Stimulated activated naive B cell treated with anti-CD40 and anti-IgM and Interleukin-4, amounts not matched to agents 10 μg/mL and 1 μg/mL and 100 μg/mL, for 72 hours (primary cell): ENCODE measurements at places on chromosomes 3 and 15.

GRCh38 chr3:66239513-66240123, 18.8 kb downstream of the SLC25A26 start:
- DNase-seq = peak; percentile 9

DNA sequence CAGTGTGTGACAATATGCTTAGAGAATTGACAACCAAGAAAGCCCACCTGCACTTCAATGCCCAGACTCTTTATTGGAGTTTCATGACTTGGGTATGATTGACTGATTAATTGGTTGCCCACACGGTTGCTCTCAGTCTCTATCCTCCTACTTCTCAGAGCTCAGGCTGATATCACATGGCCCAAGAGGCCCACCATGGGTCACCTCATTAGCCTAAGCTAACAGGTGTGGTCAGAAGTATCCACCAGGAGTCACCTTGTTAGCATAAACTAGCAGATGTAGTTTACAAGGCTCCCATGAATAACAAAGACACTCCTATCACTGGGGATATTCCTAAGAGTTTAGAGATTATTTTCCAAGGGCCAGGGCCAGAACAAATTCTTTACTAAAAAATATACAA, 120.2 kb upstream of the MBNL1 start:
- DNase-seq = no peak

DNA sequence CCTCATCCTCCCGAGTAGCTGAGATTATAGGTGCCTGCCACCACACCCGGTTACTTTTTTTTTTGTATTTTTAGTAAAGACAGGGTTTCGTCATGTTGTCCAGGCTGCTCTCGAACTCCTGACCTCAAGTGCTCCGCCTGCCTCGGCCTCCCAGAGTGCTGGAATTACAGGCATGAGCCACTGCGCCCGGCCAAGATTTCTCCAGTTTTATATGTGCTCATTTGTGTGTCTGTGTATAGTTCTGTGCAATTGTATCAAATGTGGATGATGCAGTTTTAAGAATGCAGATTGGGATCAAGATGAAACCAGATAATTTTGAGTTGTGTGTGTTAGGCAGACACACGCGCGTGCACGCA, 68.3 kb downstream of the SLCO3A1 start:
- no peak for DNase-seq

- DNase-seq = no peak
These were observed 58.1 kb downstream of the SLTM start for GRCh38 chr15:58875343-58875742.

GRCh38 chr3:24686808-24687207, 192.2 kb upstream of the THRB start:
- DNase-seq = no peak

GRCh38 chr15:78997981-78998499, 53.2 kb upstream of the CTSH start:
- DNase-seq = no peak

GRCh38 chr3:168134931-168135330, 39.2 kb upstream of the GOLIM4 start:
- no peak for DNase-seq

- DNase-seq = no peak
These were observed 67.0 kb downstream of the TNIK start for GRCh38 chr3:171393032-171393744.

DNA sequence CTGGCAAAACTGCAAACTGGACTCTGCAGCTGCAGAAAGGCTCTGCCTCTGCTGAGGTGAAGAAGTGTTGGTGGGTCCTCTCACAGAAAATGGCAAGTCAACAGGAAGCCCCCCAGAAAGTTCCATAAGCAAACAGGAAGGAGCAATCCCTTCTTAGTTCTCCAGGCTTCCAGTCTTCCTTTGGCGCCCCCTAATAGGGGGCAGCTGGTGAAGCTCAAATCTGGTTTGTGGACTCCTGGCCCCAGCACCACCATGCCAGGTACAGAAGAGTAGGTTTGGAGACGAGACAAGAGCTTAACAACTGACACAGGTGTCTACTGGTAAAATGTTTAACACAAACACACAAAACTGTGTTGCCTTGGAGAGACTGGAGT, 35.5 kb downstream of the LEO1 start:
- DNase-seq = no peak
